ENCODE measurements at places on chromosomes 4 and X.

- peak; percentile 88 for DNase-seq
These were observed 1.6 kb downstream of the SLC49A3 start for GRCh38 chr4:687048-687970.

GRCh38 chr4:114108869-114109268 is 129.4 kb upstream of the ARSJ start:
- DNase-seq = peak; percentile 35

- DNase-seq = no peak
These were observed 572.8 kb upstream of the FAM241A start for GRCh38 chr4:111572470-111572869.

DNA sequence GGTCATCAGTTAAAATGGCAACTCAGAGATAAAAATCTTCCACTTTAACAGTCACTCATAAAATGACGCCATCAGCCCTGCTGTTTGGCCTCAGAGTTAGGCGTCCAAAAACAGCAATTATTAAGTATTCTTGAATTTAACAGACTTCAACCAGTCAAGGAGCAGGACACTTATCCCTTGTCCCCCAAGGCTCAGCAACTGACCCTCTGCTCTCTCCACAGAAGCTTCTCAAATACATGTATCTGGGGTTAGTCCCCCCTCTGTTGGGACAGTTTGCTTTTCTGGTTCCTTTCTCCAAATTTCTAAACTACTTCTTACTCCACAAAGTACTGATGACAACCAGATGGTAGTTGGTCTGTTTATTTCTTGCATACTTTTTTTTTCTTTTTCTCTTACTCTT is 54.4 kb downstream of the SOD3 start:
- no peak for DNase-seq

- DNase-seq = no peak
These were observed 603.8 kb downstream of the IQCM start for GRCh38 chr4:149211876-149212275.

- no peak for DNase-seq
These were observed 12.6 kb downstream of the DGKQ start for GRCh38 chr4:960636-961350.

GRCh38 chrX:122666601-122667000 is 517.5 kb upstream of the GRIA3 start:
- no peak for DNase-seq

DNA sequence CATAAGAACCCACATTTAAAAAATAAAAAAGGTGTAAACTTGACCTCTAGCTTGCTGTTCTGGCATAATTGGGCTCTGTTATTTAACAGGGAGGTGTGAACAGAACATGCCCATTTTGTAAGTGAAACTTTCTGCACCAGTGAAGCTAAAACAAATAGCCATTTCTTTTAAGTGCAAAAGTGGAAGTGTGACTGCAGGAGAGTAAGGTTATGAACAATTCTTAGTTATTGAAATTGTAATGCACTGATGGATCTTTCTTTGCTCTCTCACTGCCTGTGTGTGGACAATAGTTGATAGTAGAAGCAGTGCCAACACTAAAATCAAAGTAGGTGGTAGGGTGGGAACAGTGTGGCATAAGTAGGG is 12.6 kb downstream of the P2RY10 start:
- DNase-seq = no peak

DNA sequence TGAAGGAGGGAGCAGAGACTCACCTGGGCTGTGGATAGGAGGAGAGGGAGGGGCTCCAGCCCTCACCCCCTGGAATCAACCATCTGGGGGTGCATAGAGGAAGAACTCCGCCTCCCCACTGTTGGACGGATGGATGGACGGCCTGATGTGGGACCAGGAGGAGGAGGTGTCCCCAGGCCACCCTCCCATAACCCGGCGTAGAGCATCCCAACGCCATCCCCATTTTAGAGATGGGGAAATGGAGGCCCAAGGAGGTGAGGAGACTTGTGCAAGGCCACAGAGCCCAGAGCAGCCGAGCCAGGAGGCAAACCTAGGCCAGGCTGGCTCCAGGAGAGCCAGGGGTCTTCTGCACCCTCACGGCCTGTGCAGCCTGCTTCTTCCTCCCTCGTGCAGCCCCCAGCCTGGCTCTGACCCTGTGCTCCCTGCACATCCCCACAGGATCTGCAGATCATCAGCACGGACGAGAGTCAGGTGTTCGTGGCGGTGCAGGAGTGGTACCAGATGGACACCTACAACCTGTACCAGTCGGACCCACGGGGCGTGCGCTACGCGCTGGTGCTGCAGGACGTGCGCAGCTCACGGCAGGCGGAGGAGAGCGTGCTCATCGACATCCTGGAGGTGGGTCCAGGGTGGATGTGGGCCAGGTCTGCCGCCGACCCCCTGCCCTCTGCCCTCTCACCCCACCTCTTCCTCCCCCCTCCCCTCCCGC is 241.0 kb upstream of the PSAPL1 start:
- no peak for DNase-seq

Data from dermis blood vessel endothelial cell (primary cell).